ENCODE measurements at places on chromosomes 2 and 18.

DNA sequence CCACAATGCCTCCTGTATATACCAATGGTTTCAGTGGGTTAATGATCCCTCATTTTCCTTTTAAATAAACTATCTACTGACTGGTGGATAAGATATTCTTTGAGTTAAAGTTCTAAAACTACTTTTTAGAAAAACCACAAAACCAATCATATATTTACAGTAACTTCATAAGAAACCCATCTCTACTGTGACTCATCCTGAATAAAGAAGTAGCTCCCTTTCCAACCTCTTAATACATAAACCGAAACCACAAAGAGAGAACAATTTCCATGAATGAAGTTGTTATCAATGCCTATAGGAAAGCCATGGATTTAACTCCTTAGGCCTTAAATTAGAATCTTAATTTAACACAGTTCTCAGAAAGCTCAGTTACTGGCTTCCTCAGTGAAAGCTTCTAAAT lies 227.0 kb upstream of the SMAD7 start:
- DNase-seq, result peak; percentile 29

DNA sequence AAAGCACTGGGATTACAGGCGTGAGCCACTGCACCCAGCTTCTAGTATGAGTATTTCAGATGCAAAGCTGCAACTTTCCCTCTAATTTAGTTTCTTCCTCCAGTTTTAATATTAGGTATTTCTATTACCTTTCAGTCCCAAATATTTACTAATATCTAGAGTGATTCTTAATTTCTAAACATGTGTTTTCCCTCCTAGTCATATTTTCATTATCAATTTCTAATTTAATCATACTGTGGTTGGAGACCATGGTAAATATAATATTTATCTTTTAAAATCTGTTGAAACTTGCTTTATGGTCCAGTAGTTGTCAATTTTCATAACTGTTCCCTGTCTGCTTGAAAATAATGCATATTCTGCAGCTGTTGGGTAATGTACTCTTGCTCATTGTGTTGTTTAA lies 245.9 kb upstream of the REV1 start:
- DNase-seq, result no peak

DNA sequence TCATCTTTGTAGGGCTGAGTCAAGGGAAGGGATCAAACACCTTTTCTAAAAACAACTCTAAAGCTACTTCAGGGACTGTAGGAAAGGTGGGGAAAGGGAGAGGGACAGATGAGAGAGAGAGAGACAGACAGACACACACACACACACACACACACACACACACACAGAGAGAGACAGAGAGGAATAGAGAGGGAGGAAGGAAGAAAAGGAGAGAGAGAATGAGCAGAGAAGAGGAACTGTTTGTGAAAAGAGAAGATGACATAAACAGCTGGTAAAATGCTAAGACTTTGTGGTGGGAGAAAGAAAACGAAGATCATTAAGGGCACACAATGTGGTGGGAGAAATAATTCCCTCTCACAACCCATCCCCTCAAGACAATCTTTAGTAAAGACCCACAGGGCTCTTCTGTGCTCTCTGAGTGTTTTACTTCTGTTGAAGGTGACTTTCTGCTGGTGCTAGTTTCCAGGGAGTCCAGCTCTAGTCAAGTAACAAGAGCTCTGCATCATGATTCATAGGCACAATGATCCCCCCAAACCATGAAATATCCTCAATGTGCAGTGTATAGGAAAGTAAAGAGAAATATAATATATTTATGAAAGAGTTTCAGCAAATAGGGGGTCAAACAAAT lies 77.2 kb upstream of the STK17B start:
- no peak for DNase-seq

- DNase-seq, result no peak
Observed at GRCh38 chr2:135238651-135239050, 186.6 kb downstream of the RAB3GAP1 start.

- no peak for DNase-seq
Observed at GRCh38 chr2:188114014-188114413, 177.7 kb upstream of the GULP1 start.

DNA sequence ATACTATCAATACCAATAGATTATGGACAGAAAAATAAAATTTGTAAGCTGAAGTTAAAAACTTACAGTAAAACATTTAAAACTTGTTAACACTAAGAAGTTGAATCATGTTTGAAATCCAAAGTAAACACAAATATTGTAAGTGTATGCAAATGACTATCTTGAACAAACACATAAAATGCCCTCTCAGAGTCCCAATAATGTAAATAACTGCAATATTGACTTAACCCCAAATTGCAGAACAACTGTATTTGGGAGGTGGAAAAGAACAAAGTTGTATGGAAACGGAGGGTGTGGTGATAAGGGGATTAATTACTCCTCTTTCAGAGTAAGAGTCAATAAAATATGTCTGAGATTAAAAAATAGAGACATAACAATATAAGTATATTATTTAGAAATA lies 140.0 kb upstream of the NOL4 start:
- DNase-seq, result no peak

DNA sequence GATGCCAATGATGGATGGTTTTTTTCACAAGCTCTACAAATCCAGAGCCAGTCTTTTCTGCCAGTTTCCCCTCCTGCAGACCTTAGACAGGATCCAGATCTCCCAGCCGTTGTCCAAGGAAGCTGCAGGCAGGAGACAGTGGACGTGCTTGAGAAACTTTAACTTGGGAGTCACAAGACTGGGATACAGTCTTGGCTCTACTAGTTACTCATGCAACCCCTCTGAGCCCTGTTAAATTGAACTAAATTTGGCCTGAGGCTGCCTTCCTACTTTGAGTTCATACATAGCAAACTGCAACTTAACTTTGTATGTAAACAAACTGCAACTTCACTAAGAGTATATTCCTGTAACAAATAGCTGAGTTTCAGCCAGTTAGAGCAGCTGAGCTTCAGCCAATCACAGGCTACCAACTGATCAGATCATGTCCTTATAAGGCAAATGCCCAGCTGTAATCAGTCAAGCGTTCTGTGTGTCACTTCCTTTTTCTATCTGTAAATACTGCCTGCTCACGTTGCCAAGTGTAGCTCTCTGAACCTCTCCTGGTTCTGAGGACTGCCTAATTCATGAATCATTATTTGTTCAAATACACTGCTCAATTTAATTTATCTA lies 140.9 kb downstream of the CAPN13 start:
- DNase-seq, result peak; percentile 96

DNA sequence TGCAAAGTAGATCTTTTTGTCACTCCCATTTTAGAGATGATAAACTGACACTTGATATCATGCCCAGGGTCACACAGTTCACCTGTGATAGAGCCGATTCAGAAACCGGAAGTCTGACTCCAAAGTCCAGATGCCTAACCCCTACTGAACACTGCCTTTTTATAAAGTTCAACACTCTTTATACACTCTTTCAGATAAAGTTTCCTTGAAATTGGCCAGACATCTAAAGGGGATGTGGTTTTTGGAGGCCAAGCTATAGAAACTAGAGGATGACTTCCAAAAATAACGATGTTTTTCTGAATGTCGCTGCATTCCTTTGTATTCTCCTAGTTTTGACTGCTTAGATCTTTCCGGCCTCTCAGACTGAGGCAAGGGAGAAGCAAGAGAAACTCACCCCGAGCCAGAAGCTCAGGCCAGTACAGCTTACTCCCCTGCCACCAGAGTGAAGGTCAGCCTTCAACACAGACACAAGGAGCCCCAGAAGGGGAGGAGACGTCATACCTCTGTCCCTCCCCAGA lies 61.8 kb downstream of the NRP2 start:
- no peak for DNase-seq

GRCh38 chr2:234674781-234675201 lies 177.9 kb upstream of the ARL4C start:
- no peak for DNase-seq

GRCh38 chr2:196318517-196319377 lies 147.4 kb upstream of the STK17B start:
- DNase-seq, result no peak

GRCh38 chr2:127536707-127537541 lies 1.4 kb downstream of the MYO7B start:
- DNase-seq, result no peak

DNA sequence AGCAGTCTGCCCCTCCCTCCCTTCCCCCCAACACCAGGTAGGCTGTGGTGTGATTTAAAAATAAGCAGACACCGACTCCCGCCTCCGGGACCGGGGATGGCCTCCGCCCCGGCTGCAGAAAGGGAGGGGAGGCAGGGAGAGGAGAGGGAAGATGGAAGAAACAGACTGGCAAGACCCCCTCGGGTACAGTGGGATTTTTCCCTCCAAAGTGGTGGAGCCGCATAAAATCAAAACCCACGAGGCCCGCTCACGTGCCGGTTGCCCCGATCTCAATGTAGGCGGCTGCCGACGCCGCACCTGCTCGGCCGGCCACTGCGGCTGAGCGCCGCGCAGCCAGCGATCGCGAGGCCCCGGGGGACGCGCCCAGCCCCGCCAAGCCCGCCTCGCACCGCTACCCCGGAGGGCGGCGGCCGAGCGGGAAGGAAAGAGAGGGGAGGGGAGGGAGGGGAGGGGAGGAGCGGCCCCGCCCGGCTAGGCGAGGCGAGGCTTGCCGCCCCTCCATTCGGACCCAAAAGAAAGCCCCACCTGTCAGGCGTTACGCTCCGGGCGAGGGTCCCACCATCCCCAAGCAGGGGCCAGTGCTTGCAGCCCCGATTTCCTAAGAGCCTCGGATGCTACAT lies 811 bp downstream of the ADD2 start:
- no peak for DNase-seq

All from AG04450 (cell line).